ENCODE measurements at places on chromosomes 16 and 17.

DNA sequence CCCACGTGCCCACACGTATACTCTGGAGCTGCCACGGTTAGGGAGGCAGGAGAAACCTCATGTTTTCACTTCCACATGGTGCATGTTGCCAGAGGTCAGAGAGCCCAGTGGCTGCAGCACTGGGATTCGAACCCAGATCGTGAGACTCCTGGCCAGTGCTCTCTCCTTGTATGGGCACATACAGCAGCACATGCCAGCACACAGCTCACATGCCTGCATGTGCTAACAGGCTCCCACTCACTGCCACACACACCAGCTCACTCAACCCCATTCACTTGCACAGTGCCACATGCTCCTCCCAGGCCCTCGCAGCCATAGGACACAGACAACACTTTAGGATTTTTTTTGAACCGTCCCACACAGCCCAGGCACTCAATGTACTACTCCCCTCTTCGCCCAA lies 49.5 kb upstream of the MRPS23 start:
- no peak for DNase-seq

- DNase-seq = no peak
These were observed 700 bp downstream of the UBN1 start for GRCh38 chr16:4847774-4848587.

GRCh38 chr16:67108931-67109406 lies 772 bp upstream of the PHAF1 start:
- DNase-seq = no peak

- DNase-seq = no peak
These were observed 141.4 kb downstream of the TMEM132E start for GRCh38 chr17:34720760-34721159.

DNA sequence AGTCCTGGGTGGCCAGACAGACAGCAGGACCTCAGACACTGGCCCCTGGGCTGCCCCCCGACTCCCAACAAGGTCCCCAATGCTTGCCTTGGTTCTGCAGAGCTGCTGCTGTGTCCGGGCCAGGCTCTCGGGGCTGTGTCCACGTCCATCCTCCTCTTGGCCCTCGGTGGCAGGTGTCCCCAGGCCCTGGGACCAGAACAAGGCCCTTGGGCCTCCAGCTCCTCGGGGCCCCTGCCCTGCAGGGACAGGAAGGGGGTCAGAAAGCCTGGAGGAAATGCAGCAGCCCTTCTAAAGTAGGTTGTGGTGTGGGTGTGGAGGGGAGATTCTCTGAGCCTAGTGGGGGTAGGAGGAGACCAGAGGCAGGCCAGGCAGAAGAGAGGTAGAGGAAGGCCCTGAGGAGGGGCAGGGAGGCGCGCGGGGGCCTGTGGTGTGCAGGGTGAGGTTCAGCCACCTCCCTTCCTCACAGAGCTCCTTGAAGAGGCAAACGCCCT lies 2.5 kb upstream of the AXIN1 start:
- DNase-seq = no peak

DNA sequence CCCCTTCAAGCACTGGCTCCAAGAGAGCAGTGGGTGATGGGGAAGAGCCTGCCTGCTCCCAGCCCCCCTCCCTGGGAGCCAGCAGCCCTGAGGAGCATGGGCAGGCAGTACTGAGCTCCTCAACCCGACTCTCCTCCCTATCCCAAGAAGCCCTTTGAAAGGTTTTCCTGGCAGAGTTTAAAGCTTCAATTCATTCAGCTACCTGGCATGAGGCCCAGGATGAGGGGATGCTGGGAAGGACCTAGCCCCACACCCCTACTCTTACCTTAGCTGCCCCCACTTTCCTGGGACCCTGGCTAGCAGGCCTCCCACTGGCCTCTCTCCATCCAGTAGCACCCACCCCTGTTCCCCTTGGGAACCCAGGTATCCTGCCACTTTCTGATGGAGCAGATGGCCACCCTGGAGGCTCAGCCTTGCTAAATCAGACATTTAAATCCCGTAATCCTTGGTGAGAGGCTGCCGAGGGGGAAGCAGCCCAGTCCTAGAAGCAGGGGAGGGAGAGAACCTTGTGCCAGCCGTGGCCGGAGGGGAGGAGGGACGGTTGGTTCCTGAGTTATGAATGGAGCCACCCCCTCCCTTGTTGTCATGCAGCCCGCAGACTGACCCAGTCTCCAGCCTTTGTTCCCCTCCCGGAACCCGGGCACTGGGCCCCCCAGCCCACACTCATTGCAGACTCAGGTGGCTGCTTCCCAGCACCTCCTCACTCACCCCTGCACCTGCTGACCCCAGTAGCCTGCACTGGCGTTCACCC lies 17.1 kb downstream of the ATP1B2 start:
- DNase-seq = no peak

DNA sequence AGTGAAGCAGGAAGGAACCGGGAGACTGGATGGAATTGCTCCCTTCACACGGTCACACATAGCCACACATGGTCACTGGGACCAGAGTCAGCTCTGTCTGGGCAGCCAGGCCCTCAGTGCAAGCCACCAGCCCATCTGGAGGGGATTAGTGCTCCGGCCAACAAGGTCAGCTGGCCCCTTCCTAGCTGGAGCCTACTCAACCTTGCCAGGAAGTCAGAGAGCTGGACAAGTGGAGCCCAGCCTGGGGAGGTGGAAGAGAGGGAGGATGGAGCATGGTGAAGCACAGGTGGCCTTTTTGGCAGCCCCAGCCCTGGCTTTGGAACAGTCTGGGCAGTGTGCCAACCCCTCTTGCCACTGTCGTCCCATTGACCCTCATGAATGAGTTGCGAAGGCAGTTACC lies 3.7 kb upstream of the CACNA1G start:
- no peak for DNase-seq

DNA sequence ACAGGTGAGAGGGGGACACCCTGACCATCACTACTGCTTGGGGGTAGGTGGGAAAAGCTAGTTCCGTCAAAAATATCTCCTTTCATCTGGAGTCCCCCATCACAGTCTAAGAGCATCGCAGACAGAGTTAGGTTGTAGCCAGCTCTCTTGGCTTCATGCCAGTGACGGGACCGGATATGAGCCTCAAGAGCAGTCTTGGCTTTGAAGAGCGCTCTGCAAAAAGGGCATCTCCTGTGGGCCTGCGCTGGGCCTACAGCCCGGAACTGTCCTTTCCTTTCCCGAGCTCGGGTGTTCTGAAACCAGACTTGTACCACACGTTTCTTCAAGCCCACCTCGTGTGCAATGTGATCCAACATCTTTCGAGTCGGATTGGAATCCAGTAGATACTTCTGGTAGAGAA lies 253.6 kb downstream of the ZFHX3 start:
- DNase-seq = no peak

DNA sequence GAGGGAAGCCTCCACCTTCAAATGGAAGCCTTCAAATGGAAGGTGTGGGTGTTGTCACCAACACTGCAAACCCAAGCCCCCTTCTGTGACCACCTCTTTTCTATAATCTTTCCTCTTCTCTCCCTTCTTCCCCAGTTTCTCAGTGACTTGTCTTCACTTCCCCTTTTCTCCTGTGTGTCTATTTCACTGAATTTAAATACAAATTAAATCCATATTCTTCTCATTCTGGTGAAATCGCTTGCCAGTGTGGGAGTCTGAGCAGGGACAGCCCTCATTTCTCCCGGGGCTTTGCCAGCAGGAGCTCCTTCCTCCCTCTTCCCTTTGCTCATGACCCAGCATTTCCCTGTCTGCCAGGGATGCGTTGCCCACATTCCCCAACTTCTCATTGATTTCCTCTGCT lies 6.4 kb upstream of the ITGAX start:
- DNase-seq = no peak

- DNase-seq = no peak
These were observed 19.1 kb upstream of the LCMT1 start for GRCh38 chr16:25092441-25092840.

DNA sequence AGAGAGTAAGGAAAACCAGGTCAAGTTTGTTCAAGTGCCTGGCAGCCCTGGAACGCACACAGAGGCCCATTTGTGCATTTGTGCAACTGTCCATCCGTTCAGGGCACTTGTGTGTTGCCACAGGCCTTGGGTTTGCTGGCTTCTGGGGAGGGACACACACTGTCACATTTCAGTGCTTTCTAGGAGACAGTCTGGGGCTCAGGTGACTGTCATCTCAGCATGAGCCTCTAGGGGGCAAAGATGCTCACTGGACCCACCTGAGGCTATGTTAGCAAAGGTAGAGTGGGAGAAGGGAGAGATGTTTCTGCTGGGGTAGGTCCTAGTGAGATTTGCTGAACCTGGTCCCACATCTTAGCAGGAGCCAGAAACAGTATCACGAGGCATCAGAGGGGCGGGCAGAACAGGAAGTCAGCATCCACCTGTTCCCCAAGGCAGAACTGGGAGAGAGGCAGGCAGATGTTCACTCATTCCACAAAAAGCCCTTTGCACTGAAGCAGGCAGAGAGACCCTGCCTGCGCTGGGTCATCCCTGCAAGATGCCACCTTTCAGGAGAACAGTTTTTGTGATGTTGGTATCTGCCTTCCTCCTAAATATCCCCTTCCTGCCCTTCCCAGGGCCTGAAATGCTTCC lies 48.5 kb downstream of the RAI1 start:
- DNase-seq = no peak

DNA sequence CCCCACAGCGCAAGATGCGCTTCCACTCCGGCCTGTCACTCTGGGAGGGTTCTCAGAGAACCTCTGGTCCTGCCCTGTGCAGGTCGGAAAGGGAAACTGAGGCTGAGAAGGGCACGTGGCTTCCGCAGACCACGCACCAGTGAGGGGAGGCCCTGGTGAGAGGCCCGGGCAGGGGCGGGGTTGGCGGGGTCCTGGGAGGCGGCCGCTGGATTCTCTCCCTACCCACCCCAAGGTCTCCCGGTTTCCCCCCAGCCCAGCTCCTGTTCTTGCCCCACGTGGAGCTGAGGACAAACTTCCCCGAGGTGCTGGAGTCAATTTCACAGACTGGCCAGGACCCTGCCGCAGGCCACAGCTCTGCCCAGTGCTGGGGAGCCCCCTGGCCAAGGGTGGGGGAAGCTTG lies 11.5 kb downstream of the CCL17 start:
- no peak for DNase-seq

- DNase-seq = no peak
These were observed 143.4 kb downstream of the IRF8 start for GRCh38 chr16:86042393-86042792.

- no peak for DNase-seq
These were observed 4.8 kb upstream of the CALB2 start for GRCh38 chr16:71353736-71354135.

- DNase-seq = no peak
These were observed 390.4 kb downstream of the UTP18 start for GRCh38 chr17:51650772-51651171.

DNA sequence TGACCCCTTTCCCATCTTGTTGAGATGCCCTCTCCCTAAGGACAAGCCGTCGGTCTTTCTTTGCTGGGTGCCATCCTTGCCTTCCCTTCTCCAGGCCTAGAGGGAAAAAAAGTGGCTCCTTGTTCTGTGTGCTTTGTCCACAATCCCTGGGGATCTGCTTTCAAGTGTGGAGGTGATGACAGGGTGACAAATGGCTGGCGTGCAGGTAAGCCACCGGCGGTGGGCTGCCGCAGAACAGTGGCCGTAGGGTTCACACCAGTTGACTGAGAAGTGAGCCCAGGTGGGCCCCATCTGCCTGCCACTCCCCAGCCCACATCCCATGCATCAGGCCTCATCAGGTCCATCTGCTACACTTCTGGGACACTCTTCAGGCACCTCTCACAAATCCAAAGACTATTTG lies 11.4 kb upstream of the CALB2 start:
- DNase-seq = no peak

DNA sequence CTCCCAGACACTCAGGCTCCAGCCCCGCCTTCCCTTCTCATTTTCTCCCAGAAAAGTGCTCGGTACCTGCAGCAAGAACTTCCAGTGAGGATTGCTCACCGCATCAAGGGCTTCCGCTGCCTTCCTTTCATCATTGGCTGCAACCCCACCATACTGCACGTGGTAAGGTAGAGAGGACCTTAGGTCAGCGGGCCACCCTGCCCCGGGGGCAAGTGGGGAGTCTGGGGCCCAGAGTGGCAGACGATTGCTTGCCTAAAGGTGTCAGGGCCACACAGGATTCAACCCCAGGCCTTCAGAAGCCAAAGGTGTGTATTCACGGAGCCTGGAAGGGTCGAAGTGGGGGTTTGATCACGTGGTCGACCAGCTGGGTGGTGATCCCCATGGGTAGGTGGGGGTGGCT lies 1.4 kb downstream of the BCKDK start:
- no peak for DNase-seq

- no peak for DNase-seq
These were observed 40.3 kb downstream of the C16orf95 start for GRCh38 chr16:87276924-87277323.

GRCh38 chr17:64378890-64379354 lies 11.7 kb downstream of the PECAM1 start:
- DNase-seq = no peak

GRCh38 chr17:31462261-31462660 lies 70.8 kb downstream of the RAB11FIP4 start:
- DNase-seq = no peak

DNA sequence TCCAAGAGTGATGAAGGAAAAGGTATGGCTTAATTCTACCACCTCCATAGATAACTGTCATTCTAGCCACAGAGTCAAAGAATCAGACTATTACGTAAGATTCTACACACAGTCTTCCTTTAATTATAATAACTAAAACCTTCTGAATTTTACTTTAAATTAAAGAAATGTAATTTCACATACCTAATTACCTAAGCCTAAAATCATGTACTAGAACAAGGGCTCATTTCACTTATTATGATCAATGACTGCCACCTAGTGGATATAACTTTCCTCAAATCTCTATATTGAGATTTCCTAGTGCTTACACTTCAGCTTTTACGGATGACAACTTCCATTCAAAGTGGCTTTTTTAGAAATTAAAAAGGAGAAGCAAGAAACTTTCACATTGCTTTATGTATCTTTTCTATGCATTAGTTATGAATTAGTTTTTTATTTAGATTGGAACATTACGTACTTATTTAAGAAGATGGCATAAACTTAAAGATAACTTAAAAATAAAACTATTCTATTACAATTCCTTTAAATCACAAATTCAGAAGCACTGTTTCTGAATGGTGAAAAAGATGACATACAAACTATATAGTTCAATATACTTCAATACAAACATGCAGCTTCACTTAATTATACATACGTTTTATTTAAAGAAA lies 18.2 kb upstream of the ABCA10 start:
- DNase-seq = peak; percentile 5

- DNase-seq = no peak
These were observed 2.2 kb upstream of the CMIP start for GRCh38 chr16:81442220-81442915.

GRCh38 chr17:79280866-79281572 lies 206.4 kb downstream of the ENGASE start:
- DNase-seq = no peak

- DNase-seq = peak; percentile 79
These were observed 49.0 kb downstream of the BCL7C start for GRCh38 chr16:30844671-30845449.

- no peak for DNase-seq
These were observed 2.0 kb upstream of the TOP2A start for GRCh38 chr17:40419559-40420331.

DNA sequence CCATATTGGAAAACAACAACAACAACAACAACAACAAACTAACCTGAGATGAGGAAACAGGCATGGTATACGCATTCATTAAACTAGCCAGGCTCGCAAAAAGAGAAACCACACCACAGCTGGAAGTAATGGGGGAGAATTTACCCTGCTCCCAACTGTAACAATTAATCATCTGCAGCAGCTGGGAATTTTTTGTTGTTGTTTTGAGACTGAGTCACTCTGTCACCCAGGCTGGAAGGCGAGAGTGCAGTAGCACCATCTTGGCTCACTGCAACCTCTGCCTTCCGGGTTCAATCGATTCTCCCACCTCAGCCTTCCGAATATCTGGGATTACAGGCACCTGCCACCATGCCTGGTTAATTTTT lies 16.3 kb downstream of the PRPSAP1 start:
- DNase-seq = no peak

Measured in keratinocyte (primary cell).